Activated CD8-positive, alpha-beta T cell treated with anti-CD3 and anti-CD28 coated beads for 36 hours (primary cell): ENCODE measurements at places on chromosomes 1 and 21.

- DNase-seq: peak; percentile 37
Measured at GRCh38 chr1:205812271-205812877, 624 bp downstream of the SLC41A1 start.

- DNase-seq: no peak
Measured at GRCh38 chr1:227312361-227313025, 5.8 kb downstream of the CDC42BPA start.

DNA sequence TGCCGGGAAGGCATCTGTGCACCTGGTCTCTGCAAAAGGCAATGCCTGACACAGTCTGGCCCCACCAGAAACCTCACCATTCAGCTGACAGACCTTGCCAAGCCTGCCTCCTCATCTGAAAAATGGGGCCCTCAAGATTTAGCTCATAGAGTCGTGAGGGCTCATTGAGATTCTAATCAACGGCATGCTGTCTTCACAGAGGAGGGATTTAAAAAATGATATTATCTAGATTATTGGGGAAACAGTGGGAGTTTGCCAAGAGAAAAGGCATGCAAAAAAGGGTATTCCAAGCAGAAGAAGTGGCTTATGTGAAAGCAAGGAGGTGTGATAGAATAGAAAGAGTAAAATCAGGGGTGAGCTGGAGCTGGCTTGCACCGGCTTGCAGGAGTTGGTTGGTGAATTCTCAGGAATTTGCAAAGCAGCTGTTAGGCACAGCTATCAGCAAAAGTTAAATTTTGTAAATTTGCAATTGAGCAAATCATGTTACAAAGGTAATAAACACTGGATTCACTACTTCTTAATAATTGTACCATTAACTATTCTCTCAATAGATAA lies 91.7 kb upstream of the WNT4 start:
- DNase-seq: no peak

DNA sequence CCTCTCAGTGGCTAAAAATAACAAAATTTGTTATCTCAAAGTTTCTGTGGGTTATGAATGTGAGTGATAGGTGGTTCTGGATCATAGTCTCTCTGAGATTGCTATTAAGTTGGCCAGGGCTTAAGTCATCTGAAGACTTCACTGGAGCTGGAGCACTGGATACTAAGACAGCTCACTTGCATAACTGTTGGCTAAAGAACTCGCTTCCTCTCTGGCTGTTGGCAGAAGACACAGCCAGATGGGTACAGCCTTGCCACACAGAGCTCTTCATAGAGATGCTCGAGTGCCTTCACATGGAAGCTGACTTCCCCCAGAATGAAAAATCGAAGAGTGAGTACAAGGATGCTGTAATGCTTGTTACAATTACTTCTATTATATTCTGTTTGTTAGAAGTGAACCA lies 333.8 kb downstream of the ZP4 start:
- DNase-seq: no peak

- peak; percentile 12 for DNase-seq
Measured at GRCh38 chr1:113226148-113226547, 153.2 kb downstream of the LRIG2 start.

DNA sequence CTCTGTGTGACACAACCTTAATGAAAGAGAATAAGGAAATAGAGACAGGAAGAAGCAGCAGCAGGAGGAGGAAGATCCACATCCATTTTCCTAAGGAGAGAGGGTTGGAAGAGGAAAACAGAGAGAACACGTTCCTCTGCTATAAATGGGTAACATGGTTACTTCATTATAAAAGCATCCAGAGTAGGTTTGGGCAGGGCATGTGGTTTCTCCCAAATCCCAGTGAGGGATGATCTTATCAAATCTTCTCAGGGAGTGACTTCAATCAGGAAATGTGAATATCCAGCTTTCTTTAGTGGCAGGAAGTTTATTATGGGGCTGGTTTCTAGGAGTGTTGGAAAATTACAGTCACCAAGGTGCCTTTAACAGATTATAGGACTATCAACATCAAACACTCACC lies 11.1 kb downstream of the CYP2J2 start:
- no peak for DNase-seq

GRCh38 chr1:184152434-184152898 lies 100.9 kb downstream of the TSEN15 start:
- DNase-seq: no peak

GRCh38 chr1:201294876-201295275 lies 11.6 kb downstream of the PKP1 start:
- DNase-seq: no peak

DNA sequence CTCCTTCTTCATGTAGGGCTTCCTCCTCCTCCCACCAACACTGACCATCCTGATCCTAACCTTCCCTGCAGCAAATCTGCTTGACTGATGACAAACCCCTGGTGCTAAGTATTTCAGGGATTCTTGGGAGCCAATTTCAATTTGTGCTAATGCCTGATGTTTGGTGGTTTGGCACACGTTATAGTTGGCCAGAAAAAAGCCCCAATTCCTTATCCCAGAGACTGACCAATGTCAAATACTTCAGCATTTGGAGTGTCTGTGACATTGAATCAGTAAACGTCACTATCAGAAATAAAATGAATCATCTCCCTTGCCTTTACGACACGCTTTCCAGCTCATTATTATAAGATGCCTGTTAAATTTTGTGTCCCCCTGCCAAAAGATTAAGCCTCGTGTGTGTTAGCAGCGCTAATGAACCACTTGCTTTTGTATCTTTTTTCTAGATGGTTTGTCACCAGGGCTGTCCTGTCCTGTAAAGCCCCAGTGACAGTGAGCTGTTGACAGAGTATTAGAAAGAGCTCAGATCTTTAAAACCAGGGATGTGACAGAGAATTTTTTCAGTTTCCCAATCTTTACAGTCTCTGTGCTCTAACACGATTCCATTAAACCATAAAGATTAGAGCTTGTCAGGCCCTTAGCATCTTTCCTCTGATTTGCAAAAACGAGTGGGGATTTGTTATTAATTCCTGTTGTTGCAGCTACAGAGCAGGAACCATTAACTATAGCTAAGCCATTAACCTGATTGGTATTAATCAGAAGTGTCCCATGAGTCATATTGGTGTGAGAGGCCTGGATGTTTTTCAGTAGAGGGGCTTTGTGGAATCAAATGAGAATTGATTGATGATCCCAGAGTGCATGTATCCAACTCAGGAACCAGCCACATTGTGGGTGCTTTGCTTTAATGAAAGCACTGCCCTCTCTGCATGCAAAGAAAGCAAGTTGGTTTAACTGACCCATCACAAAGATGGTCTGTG lies 665.1 kb upstream of the PLXNA2 start:
- no peak for DNase-seq

DNA sequence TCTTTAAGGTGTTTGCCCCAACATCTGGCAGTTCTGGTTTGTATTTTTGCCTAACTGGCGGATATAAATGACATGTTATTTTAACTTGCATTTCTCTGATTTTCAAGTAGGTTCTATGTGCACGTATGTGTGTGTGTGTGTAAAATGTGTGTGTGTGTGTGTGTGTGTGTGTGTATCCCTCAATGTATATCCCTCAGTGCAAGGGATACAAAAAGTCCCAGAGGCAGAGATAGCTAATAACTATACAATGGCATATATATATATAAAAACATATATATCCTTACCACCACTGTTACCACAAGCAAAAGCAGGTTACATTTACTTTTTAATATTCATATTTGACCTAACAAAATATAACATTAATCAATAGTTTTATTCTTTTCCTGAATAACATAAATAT lies 95.0 kb upstream of the NR5A2 start:
- DNase-seq: no peak

DNA sequence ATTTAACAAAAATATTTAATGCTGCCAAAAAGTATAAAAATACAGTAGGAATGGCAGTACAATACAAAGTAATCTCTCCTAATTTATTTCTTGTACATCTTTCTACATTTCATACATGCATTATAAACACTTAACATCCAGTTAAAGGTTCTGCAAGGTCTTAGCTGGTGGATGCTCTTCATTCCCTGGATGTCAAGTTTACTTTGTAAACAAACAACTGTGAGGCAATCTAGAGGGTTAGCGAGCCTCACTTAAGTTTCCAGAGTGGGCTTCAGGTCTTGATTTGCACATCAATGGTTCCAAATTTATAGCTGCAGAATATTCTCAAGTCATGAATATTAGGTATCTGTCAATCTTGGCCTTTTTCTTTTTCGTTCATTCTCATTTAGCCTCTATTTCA lies 21.3 kb downstream of the RALGPS2 start:
- no peak for DNase-seq
